ENCODE measurements at places on chromosomes 3 and 15. TPM values are rescaled to one million over a fixed set of nuclear protein-coding genes. Genes with fewer than 3 reads are reported as not detected.

Gene CCR9
- total RNA-seq: not detected

Gene GABRB3
- 7.9 TPM for total RNA-seq

Gene DHX30
- total RNA-seq: 170 TPM

Gene CCDC39
- total RNA-seq: not detected

Gene SMCO1
- total RNA-seq: not detected
